Suppressor macrophage treated with lipopolysaccharide for 1 hour (primary cell): ENCODE measurements at places on chromosomes 5 and 9.
A peak's percentile ranks its signal among the peaks of the same experiment; 100 is the strongest.

- DNase-seq: peak; percentile 1
These were observed 366.5 kb downstream of the CHSY3 start for GRCh38 chr5:130270786-130271185.

DNA sequence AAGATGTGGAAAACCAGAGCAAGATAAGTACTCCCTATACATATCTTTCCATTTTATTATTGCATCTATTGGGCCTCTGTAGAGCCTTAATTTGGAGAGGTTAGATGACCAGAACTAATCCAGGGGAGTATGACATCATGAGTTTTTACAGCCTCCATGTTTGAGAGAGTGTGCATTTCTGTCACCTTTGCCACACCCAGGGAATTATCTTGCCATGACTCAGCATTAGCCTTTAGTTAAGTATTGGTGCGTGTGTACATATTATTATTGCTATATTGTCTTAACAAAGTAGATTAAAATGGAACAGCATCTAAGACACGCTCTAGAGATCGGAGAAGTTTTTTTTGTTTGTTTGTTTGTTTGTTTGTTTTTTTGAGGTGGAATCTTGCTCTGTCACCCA lies 27.6 kb downstream of the DIMT1 start:
- DNase-seq: no peak

- DNase-seq: peak; percentile 27
These were observed 303.5 kb downstream of the TRIM32 start for GRCh38 chr9:116990592-116990991.

- no peak for DNase-seq
These were observed 471.5 kb downstream of the ZNF608 start for GRCh38 chr5:124274949-124275348.

DNA sequence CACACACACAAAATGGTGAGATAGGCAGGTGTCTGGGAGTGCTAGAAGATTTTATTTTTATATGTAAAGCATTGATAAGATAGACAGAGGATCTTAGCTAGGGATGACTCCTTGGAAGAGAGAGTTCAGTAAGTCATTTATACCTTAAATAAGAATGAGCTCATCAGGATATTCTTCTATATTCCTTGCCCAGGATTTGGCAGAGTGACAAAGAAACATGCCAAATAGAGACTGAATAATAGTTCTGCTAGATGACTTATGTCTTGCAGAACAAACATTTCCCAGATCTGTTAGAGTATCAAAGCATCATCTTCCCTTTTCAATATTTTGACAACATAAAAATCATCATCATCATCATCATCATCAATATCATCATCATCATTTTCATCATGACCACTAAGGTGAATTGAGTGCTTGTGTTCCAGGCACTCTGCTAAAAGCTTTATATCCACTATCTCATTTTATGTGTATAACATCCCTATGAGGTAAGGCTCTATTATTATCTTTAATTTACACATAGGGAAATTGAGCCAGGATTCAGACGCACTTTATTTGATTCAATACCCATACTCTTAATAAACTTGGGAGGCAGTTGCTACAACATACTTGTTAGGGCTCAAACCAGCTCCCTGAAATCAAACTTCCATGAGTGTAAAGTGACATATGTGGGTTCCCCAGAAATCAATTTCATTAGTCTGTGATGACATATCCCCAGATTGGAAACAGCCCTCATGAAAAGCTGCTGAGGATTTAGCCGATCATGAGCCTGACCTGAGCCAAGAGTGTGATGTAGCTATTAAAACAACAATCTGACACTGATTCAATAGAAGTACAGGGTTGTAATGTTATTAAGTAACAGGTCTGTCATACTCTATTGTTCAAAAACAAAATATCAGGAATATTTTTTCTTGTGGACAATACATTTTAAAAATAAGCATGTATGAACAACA lies 176.3 kb upstream of the SEMA6A start:
- no peak for DNase-seq

DNA sequence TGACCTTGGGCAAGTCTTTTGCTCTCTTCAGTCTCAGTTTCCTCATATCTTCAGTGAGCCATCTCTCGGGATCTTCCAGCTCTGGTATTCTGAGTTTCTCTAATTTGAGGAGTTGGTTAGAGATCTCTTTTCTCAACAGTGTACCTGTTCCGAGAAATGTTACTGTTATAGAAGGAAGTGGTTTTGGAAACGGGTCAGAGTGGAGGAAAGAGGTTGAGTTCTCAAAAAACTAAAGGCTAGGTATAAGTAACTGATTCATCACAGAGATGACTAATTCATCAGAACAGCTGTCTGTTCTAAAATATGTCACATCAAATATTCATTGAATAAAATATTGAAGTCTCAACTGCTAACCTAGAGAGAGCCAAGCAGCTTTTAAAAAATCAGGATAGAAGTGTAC lies 106.6 kb downstream of the PALM2AKAP2 start:
- DNase-seq: no peak

DNA sequence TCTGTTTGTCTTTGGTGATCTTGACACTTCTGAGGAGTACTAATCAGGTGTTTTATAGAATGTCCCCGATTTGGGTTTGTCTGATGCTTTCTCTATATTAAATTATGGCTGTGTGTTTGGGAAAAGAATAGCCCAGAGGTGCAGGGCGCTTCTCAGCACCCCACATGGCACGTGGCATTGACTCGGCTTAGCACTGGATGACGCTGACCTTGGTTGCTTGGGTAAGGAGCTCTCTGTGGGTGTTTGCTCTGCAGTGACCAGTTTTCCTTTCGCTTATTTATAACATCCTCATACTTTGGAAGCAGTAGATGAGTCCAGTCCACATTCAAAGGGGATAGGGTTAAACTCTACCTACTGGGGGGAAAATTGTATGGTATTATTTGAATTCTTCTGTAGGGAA lies 12.5 kb upstream of the FAM120AOS start:
- DNase-seq: peak; percentile 29

GRCh38 chr5:93382188-93382825 lies 198.7 kb downstream of the NR2F1-AS1 start:
- DNase-seq: no peak

DNA sequence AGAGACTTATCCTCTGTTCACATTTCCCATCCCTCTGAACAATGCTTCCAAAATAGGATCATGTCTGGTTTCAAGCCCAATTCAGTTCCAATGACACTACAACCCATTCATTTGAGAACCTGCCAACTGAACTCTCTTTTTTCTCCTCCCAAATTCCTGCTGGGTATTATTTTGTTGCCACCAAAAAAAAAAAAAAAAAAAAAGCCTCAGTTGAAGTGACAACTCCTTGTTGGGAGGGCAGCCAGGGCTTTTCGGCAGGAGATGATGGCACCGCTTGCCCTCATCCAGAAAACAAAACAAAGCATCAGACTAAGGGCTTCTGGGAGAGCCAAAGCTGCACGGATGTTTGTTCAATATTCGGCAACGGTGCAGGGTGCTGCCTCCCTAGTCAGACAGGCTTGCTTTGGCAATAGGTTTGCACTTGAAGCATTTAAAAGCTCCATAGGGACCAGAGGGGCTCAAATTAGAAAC lies 30.6 kb upstream of the TRIM32 start:
- no peak for DNase-seq
